Mesenteric fat pad (tissue), 1 donor: ENCODE measurements at places on chromosomes 6 and 20. TPM values are rescaled to one million over a fixed set of nuclear protein-coding genes. Genes with fewer than 3 reads are reported as not detected.

PNLDC1 gene
- not detected for total RNA-seq

GRCh38 chr20:41553142-41553879, 64.9 kb downstream of the CHD6 start:
- DNase-seq: no peak

NEURL2 gene
- 17.0 TPM for total RNA-seq

DNA sequence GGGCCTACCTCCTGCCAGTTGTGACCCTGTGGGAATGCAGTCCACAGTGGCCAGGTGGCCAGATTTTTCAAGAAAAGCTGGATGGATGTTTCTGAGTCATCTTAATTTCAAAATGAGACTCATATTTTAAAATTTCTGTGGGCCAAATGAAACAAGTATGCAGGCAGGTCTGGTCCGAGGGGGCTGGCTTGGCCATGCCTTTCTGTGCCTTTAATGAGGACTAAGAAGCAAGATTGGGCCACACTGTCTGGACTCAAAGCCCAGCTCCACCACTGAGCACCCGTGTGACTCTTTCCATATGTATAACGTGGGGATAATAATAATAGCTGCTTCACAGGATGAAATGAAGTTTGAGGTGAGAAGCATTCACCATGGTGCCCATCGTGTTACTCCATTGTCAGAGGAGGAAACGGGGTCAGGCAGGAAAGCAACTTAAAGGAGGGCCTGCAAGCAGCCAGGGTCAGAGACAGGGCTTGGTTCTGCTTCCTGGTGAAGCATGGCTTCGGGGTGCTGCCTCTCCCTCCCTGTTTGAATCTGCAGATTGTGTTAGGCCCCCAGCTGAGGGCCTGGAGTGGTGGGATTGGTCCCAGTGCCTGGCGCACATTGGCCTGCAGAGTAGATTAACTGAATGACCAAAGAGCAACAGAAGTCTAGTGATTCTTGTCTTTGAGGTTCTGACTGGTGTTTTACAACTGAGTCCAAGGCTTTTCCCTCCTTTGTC, 3.8 kb downstream of the SOX12 start:
- DNase-seq: no peak

GRCh38 chr6:138999949-139000725, 12.1 kb upstream of the REPS1 start:
- no peak for DNase-seq

CFB gene
- 38.0 TPM for total RNA-seq

DNA sequence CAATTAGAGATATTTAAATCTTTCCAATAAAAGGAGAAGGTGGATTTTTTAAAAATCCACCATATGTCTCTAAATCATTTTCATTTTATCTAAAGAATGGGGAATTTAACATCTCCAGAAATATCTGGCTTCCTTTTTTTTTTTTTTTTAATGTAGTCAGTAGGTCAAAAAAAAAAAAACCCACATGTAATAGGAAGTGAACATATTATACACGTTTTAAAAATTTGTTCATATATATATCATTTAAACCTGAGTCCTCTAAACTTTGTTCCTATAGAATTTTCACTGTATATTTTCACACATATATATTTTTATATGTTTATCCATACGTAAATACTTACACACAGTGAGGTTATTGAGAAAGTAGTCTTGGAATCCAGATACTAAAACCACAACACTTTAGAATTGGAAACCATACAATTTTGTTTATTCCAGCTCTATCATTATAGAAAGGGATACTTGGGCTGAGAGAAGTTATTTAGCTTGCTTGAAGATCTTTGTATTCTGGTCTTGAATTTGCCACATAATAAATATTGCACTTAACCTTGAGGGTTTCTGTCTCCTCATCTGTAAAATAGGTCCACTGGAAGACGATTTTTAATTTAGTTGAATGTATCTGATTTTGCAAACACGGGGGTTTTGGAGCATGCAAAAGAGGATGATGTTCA, 62.1 kb upstream of the ZNF217 start:
- DNase-seq: no peak

DNA sequence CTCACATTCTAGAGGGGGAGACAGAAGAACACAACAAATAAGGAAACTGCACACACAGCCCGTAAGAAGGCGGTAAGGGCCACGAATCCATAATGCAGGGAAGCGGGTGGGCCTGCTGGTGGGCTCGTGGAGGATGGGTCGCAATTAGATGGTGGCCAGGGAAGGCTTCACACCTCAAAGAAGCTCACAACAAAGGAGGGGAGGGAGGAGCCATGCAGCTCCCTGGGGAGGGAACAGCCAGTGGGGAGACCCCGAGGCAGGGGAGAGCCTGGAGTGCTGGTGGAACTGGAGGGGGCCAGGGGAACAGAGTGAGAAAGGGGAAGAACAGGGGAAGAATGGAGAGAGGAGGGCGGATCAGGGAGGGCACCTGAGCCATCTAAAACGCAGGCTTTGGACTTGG, 13.4 kb downstream of the SRC start:
- DNase-seq: no peak
